ENCODE measurements at places on chromosomes 16 and 17.

DNA sequence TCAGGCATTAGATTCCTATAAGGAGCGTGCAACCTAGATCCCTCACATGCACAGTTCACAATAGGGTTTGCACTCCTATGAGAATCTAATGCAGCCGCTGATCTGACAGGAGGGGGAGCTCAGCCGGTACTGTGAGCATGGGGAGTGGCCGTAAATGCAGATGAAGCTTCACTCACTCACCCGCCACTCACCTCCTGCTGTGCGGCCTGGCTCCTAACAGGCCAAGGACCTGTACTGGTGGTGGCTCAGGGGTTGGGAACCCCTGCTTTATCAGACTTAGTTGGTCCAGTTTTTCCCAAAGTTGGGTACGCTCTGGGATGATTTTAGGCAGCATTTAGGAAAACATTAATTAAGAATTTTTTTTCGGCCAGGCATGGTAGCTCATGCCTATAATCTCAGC, 103.8 kb downstream of the MARF1 start:
- peak; percentile 78 for DNase-seq

DNA sequence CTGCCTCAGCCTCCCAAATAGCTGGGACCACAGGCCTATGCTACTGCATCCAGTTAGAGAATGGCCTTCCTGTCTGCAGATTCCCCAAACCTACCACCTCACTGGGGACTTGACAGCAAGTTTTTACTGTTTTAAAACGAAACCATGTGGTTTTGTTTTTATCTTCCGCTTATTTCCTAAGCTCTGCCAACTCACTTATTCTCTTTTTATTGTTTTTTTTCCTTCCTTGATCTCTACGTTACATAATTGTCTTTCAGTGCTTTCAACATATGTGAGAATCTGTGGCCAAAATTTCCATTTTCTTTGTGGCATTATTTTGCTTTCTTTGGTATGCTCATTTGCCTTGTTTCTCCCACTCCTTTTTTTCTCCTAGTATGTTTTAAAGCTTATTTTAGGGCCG, 14.6 kb upstream of the SLC38A7 start:
- no peak for DNase-seq

DNA sequence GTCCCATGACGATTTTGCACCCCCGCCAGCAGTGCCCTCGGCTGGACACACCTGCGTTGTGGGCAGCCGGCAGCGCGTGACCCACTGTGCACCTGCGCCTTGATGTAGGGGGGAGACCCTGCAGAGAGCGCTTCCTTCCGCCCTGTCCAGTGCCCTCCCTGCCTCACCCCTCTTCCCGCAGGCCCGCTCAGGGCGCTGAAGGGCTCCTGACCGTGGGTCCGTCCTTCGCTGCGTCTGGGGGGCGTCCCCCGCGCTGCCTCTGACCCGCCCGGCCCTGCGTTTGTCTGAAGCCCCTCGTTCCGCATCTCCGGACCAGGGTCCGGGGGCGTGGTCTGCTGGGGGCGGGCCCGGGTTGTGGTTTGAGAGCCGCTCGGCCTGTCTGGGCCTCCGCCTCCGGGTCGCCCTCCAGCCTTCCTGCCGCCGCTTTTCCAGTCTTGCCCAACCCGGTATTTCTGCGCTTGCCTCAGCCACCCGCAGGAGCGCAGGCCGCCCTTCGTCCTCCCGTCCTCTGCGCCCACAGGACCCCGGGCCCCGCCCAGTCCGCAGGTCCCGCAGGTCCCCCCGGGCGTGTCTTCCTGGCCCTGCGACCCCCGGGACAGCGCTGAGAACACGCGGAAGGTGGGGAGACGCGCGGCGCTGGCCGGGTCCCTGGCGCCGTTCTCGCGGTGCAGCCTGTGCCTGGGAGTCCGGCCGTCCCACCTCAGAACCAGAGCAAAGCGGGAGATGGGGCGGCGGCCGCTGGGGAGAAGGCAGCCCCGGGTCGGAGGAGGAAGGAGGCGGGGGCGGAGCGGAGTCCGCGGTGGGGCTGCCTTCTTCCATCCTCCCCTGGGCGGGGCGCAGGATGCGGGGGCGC, 4.0 kb upstream of the IL17C start:
- DNase-seq = no peak

GRCh38 chr16:77759821-77760220, 28.5 kb upstream of the VAT1L start:
- no peak for DNase-seq

- no peak for DNase-seq
Measured at GRCh38 chr17:29283496-29283895, 10.5 kb downstream of the NUFIP2 start.
